CD4-positive, alpha-beta T cell treated with Interleukin-2 at 100 ng/mL for 4 hours (primary cell): ENCODE measurements at places on chromosomes 3 and 15.

GRCh38 chr3:155491696-155492095 lies 198.2 kb upstream of the STRIT1 start:
- no peak for DNase-seq

DNA sequence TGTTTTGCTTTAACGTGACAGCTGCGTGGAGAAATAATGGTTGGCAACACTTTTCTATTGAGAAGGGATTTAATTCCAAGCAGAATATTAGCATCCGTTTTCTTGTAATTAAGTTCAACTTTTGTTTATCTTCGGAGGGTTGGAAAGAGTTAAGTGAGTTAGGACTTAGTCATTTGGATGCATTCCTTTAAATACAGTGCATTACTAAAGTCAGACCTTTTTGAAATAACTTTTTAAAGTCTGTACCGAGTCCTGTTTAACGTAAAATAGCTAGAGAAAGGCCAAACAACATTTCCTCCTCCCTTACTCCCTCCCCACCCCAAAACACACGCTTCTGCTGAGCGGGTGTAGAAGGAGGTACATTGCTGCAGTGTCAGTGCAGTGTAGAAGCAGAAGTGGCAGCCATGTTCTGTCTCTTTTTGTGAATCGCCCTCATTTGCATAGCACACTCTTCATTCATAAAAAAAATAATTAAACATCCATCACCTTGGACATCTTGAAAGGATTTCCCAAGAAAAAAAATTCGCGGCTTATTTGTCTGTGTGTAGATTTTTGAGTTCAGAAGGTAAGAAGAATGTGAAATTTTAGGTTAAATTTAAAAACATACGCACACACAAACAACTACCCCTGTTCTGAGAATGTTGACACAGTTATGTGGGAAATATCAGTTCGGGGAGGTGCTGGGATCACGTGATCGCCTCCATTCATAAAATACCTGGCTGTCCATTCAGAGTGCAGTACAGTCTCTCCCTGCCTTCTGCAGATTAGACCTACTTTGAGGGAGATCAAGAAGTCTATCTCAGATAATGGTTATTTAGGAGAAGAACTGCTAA lies 1.6 kb downstream of the SPRED1 start:
- DNase-seq, result peak; percentile 61

GRCh38 chr3:127208483-127209100 lies 15.7 kb downstream of the PRR23E start:
- DNase-seq, result no peak

DNA sequence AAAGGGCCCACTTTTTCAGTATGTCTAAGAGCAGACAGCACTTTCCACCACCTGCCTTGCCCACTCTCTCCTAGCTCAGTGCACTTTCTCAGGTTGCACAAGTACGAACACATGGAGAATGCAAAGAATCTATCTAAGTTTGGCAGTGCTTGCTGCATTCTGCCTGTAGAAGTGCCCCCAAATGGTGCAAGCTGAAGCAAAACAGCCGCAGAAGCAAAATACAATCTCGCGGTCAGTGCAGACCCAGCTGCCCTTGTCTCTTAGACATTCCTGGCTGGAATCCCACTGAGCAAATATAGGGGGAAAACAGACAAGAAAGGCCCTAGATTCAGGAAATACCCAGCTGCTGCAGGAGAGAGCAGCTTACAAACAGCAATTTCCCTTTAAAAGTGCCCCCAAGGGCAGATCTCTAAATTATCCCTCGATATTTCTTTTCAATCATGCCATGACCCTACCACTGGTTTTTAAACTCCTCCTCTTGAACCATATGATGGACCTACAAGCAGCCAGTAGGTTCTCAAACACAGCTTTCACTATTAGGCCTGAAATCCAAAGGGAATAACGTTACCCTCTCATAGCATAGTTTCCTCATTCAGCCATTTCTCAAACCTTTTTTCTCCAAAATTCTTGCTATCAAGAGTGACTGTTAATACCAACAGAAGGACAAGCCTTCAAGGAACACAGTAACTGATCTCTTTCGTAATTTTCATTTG lies 67.0 kb downstream of the TNIK start:
- no peak for DNase-seq

- DNase-seq, result peak; percentile 86
Observed at GRCh38 chr3:50194128-50194902, 2.9 kb downstream of the GNAT1 start.

GRCh38 chr3:185537369-185537970 lies 14.9 kb downstream of the LIPH start:
- DNase-seq, result peak; percentile 16

- no peak for DNase-seq
Observed at GRCh38 chr15:57819646-57820045, 113.1 kb downstream of the POLR2M start.

DNA sequence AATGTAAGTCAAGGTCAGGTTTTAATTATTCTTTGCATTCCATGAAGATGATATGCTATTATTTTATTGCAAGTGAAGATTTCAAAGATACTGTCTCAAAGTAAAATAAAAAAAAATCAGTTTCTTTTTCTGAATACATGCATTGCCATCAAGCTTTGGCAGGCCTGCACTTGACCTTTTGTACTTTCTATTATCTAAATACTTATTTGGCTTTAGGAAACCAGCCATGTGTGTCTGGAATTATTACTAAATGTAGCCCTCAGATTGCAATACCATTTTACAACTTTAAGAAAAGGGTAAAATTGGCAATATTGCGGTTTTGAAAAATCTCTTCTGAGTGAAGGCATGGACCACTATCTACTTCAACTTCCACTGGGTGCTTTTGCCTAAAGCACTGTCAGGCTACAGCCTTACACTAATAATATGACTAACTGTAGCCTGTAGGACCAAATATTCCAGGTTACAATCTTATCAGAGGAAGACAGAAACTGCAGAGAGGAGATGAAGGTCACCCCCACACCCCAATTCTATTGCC lies 349.4 kb upstream of the DCBLD2 start:
- no peak for DNase-seq

DNA sequence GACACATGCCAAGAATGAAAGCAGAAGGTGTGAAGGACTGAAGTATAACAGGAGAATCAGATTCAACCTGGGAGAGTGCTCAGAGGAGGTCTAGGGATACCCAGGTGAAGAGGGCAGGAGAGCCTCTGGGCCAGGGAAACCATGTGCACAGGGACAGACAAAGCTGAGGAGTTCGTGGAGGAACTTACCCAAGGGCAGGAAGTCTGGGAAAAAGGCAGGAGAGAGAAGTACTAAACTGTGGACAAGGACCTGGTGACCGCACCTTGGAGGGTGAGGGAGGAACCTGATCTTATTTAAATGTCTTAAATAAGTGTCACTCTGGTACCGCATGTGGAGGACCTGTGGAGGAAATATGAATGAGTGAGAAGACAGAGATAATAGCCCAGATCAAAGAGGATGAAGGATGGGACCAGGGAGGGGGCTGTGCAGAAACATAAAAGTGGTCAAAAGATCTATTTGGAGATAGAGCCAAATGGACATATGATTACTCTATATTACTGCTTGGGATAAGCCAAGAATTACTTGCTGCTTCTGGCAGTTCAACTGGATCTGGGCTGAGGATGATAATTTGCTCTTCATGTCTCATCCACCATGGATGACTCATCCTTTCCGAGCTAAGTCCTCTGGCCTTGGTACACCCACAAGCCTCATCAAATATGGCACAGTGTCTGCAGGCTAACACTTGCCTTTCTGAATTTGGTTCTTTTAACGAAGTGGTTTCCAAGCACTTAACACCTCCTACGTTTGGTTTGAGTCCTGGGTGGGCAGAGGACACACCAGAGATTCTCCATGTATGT lies 116.9 kb upstream of the NMNAT3 start:
- no peak for DNase-seq

DNA sequence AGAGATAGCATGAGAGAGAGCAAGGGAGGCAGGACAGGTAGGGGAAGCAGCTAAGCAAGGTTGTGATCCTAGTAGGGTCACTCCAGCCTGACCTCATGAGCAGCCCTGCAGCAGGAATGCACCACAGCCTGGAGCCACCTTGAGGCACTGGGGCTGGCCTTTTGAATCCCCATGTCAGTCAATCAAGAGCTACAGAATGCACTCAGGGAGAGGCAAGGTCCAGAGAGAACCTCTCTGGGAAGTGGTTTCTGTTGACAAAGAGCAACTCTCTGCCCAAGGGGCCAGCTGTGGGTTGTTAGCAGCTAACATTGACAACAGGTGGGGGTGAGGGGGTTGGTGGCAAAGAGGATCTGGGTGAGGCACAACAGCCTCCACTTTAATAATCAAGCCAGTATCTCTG lies 54.6 kb downstream of the TRANK1 start:
- DNase-seq, result no peak

GRCh38 chr3:66498687-66499621 lies 1.9 kb downstream of the LRIG1 start:
- no peak for DNase-seq

DNA sequence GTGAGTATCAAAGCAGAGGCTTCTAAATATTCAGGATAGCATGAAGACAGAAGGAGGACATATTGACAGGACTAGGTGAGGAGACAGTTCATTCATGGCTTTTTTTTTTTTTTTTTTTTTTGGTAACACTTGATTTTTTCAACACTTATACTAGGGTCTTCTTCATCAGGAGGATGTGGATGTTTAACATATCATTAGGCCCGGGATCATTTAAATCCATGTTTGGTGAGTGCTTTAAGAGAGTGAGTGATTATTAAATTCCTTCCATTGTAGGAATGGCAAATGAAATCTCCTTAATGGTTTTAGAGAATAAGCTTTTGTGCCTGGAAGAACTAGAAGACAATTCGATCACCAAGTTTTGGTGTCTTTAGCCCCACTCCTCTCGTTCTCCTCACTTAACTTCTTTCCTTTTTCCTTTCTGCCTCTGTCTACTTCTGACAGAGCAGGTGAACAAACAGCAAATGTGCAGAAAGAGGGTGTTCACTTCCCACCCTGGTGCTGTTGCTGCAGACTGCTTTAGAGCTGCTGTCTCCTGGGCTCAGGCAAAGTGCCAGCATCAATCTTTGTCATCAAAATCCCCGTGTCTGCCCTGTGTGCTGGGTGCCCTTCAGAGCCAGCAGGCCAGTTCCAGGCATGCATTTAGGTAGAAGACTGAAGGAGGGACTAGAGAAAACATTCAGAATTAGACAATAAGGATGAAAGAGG lies 35.6 kb upstream of the RAB11A start:
- DNase-seq, result peak; percentile 62

- no peak for DNase-seq
Observed at GRCh38 chr3:41997702-41998550, 36.0 kb upstream of the ULK4 start.

GRCh38 chr3:196339493-196340254 lies 1.5 kb upstream of the TM4SF19 start:
- DNase-seq, result peak; percentile 9

DNA sequence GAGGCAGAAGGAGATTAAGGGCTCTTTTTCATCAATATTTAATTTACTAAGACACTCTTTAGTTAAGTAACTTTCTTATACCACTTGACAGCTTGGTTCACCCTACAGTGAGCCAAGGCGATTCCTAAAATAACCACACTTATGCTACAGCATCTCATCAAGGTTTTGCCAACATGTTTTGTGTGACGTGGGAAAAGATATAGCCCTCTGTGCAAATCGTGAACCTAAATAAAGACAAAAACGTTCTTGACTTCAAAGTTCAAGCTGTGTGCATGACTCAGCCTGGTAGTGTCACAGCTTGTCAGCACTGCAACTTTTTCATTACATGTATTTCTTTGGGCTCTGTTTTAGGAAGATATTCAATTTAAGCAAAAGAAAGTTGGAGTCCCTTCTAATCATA lies 297.0 kb upstream of the EPHA3 start:
- no peak for DNase-seq

- DNase-seq, result no peak
Observed at GRCh38 chr3:61371123-61371522, 119.9 kb upstream of the FHIT start.

DNA sequence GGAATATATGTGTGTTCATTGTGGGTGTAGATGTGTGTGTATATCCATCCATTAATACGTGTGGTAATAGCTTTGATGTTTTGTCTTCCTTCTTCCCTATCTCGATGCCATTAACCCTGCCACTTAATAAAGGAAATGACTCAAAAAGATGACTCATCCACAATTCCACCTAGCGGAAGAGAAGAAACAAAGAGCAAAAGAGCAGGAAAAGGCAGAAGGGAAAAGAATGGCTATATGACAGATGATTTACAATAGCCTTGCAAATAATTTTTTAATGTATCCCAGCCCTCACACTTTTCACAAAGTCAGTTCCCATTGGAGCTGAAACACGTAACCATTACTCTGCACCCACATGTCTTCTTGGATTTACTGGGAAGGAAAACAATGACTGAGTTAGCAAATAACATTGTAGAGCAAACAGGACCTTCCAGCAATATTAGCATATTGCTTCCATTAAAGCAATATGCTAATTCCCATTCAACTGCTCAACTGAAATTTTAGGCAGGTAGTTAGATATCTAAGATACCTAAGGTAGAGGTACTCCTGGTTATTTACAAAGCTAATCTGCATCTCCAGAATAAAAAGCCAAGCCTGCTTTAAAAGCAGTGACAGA lies 197.2 kb downstream of the KCNAB1 start:
- no peak for DNase-seq

DNA sequence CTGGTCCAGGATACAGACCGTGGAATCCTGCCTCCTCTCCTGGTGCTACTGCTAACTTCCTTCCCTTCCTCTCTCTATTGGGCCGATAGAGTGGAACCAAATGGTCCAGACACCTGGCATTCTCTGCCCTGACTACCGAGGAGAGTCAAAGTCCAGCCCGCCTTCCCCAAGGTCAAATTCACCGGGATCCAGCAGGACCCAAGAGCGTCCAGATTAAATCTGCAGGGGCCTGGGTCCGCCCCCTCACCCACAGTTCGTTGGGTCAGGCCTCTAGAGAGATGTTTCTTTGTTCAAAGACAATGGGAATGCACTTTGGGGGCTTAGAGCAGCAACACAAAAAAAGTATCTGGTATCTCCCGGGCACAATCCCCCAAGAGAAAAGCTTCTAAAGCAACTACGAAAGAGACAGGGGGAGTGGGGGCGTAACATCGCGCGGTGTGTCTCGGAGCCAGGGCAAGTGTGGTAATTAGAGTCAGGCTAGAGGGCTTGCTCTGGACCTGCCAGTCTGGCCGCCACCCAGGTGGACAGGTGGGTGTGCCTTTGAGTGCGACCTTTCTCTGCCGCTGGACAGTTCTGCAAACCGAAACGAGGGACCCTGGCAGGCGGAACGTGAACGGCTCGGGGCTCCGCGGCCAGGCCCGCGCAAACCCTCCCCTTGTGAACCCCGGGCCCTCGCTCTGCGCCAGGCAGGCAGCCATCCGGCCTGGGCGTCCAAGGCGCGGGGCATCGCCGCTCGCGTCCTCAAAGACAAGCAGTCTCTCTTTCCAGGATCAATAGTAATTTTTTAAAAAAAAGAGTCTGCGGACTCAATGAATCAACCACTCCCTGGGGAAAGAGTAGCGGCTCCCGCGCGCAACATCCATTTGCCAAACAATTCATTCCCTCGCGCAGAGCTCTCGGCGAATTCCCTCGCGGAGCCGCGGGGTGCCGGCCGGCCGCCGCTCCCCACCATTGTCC lies 806 bp downstream of the KLHL25 start:
- peak; percentile 12 for DNase-seq
